ENCODE measurements at places on chromosomes 4 and X.

DNA sequence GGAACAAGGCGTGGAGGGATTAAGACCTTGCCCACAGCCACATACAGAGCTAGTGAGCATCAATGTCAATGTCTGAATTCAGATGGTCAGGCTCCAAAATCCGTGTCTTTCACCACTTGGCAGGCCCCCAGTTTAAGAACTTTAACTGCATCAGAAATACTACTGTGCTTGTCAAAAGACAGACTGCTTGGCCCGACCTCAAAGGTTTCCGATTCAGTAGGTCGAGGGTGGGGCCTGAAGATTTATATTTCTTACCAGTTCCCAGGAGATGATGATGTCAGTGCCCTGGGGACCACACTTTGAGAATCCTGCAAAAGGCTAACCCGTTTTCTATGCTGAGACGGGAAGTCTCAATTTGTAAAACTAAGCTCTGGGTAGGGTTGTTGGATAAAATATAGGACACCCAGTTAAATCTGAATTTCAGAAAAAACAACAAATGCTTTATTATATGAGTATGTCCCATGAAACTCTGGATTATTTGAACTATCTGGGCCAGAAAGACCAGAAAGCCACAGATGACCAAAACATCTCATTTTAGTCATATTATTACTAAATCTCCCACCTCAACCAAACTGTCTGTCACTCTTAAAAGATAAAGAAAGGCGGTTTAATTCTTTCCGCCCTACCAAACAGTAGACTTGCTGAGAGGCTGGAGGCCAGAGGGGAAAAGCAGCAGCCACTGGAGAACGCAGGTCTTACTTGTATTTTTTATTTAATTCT is 42.7 kb downstream of the GATB start:
- DNase-seq, result no peak

GRCh38 chr4:80678413-80678812 is 342.9 kb downstream of the CFAP299 start:
- no peak for DNase-seq

DNA sequence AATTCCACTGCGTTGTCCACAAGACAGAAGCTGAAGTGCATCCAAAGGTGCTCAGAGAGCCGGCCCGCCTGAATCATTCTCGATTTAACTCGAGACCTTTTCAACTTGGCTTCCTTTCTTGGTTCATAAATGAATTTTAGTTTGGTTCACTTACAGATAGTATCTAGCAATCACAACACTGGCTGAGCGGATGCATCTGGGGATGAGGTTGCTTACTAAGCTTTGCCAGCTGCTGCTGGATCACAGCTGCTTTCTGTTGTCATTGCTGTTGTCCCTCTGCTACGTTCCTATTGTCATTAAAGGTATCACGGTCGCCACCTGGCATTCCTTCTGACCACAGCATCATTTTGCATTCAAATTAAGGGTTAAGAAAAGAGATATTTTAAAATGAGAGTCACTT is 115.5 kb downstream of the NFKB1 start:
- no peak for DNase-seq

- no peak for DNase-seq
These were observed 267.6 kb upstream of the MTMR8 start for GRCh38 chrX:64662876-64663275.

DNA sequence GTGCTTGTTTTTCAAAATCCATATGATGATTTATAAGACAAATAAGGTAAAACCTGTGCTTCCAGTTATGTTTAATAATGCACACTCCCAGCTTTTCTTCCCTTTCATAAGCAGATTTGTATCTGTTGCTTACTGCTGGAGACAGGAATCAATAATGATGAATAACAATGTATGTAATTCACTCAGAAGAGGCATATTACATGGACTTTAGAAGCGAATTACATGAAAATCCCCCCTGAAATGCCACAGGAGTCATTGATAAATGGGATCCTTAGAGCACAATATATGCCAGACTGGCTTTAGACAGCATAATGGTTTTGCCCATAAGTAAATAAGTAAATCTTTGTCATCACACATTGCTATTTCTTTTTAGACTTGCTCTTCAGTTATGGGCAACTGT is 892.3 kb downstream of the CCSER1 start:
- DNase-seq, result no peak

DNA sequence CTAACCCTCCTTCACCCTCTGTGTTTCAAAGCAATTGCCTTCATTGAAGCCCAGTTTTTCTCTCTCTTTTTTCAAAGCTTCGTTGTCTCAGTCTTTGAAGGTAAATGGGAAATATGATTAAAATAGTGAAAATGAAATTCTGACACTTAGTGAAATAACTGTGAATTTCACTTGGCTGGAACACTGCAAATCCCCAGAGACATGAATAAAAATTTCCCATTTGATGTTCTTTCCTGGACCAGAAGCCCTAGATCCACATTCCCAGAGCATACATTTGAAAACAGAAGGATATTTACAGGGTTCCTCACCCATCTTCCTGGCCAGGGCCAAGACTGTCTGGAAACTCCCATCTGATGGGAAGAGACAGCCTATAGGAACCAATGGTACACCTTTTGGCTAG is 45.0 kb downstream of the SLC2A9 start:
- no peak for DNase-seq

Data from H54 (cell line).